CD4-positive, alpha-beta T cell treated with Interleukin-10 for 1 hour (primary cell): ENCODE measurements at places on chromosomes 5 and 9.

DNA sequence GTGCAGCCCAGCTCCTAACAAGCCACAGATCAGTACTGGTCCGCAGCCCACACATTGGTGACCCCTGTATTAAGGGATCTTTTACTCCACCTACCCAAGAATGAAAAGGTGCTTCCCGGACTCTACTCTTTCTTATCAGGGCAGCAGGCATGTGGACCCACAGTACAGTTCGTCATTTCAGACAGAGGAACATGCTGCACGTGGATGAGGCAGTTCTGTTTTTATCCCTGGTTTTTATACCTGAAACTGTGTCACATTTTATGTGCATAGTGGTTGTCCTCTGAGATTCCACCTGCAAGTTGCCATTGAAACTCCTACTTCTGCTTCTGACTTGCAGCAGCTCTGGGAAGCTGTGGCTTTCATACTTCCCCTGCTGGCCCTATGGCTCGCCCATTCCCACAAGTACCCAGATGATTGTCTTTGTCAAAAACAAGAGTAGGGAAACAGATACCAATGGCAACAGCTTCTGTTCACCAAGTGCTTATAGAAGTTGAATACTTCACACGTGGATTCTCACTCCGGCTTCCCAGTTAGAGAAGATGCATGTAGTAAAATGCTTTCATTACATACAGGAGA, 208.0 kb downstream of the TRIO start:
- DNase-seq, result no peak

GRCh38 chr5:141850244-141850768, 27.9 kb downstream of the PCDH1 start:
- DNase-seq, result peak; percentile 52

DNA sequence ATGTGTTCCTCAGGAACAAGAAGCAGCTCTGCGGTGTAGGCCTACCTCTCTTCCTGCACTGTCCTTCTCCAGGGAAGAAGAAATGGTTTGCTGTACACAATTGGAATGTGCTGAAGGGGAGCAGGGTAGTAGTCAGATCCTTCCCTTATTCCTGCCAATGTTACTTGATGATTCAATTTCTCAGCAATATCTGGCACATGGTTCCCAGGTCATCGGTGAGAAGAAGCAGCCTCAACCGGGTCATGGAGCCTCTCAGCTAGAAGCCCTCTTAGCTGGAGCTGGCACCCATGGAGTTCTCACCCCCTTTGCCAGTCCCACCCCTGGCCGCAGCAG, 36.9 kb downstream of the ACTBL2 start:
- DNase-seq, result no peak

- no peak for DNase-seq
These were observed 20.1 kb upstream of the SARDH start for GRCh38 chr9:133758228-133758627.

- DNase-seq, result no peak
These were observed 62.9 kb downstream of the GCNT1 start for GRCh38 chr9:76521906-76522305.

- DNase-seq, result peak; percentile 60
These were observed 5.9 kb upstream of the CFAP90 start for GRCh38 chr5:7856855-7857254.

DNA sequence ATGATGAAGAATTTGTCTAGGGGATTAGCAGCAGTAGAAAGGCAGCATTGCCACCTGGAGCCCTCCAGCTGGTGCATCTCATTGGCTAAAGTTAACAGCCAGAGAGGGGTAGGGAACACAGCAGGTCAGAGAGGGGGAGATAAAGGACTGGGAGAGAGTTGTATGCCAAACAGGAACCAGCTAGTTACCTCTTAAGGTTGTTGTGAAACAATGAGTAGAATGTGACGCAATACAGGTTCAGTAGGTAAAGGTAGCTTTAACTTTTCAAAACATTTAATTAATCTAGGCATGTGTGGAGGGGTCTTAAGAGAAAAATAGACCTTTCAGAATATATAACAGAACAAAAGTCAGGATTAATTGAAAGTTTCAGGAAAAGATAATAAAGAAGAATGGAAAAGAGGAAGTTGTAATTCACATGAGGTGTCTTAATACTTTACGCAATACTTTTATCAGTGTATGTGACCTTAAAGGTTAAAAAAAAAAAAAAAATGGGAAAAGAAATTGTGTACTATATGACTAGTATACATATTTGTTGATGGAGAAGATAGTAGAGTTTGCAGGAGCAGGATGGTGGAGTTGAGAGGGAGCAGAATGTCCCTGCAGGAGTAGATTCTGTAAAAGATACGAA, 14.3 kb downstream of the FBXO38 start:
- DNase-seq, result no peak

DNA sequence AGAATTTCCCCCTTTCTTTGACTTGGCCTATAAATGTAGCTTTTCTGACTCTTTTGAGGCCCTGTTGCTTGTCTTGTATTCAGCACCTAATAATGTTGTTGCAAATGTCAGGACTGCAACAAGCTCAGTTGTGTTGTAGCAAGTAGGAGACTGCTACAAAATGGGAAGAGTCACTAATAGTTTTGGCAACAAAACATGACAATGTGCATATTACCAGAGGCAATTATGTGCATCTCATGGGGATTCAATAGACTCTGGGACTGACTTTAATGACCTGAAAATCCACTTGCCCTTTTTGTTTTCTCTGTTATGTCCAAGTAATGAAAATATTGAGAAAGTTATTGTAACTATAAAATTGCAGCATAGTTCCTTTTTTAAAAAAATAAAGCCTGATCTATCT, 368.4 kb downstream of the OSTF1 start:
- no peak for DNase-seq

DNA sequence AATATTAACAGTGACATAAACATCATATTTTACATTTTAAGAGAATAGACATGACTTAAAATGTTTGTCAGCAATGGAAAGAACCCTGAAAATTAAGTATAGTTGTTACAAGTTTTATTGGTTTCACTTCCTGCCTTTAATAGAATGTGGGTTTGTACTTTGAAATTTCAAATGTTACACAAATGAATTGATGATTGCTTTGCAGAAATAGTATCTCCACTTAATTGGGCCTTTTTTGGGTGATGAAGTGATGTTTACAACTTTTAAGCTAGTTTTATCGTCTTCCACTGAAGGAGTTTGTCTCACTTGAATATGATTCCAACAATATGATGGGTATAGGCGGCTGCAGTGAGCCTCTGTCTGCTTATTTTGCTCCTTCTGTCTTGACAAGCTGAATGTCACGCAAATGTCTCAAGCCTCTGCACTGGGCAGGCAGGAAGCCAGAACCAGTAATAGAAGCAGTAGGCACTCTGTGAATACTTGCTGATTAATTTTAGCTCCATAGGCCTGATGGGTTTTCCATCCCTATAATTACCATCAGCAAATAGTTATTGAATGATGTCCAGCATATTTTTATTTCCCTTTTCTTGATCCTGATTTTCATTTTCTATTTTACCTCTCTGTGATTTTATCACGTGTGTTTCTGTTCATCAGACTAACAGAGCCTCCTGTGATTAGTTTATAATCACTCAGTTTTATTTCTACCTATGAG, 10.6 kb upstream of the NR3C1 start:
- no peak for DNase-seq

DNA sequence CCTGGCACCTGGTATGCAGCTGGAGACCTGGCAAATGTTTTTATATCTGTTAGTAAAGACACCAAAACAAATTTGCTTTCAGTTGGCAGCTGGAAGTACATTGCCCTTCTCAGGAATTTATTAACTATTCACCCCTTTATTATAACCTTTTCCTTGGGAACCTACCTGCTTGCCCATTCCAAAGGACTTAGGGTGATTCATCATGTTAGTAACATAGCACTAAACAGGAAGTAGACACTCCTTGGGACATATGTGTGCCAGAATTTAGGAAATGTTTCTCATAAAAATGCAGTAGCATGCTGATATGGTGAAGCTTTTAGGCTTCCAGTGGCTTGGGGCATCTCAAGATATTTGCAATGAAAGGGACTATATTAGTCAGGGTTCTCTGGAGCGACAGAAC, 184.2 kb downstream of the DMAC1 start:
- no peak for DNase-seq

- no peak for DNase-seq
These were observed 677 bp upstream of the ZNF79 start for GRCh38 chr9:127423476-127423933.

- DNase-seq, result no peak
These were observed 483.7 kb downstream of the RAB3C start for GRCh38 chr5:59066367-59067163.

DNA sequence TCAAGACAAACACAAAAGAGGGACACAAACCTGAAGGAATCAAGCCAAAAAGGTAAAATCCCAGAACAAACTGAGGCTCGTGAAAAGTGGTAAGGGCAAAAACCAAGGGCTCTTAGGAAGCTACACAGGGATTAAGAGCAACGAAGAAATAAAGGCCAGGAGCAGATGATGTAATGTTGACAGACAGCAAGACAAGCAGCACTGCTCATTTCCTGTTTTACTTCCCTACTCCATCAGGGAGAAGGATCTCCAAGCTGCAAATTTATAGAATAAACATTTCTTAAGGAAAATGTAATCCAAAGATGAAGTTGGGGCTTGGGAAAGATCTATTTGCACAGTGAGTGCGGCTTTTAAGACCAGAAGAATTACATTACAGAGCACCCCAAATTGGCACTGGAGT, 182.3 kb upstream of the MAP1B start:
- DNase-seq, result no peak

DNA sequence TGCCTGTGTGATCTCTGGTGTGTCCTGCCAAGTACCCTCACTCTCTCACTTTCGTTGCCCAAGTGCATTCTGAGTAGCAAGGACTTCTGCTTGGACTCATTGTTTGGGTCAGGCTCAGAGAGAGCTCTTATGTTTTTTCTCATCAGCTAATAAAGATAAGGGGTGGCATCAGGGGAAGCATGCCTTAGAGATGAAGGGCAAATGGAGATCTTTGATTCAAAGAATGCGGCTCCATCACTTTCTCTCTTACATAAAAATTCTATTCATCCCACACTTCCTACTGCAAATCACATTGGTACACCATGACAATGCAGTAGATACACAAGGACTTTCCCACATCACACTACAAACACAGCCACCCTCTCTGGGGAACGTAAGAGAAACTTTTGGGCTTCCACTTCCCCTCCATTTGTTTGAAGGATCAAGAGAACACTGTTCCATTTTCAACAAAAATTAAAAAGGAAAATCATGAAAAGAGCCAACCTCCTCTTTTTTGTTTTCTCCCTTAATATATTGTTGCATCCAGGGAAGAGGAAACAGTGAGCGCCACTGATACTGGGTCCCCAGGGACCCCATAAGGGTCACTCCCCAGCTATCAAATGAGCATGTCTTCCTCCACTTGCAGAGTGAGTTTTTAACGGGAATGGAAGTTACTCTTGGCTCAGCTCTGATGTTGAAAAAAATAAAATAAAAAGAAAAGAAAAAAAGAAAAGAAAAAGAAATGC, 73.0 kb downstream of the ZNF366 start:
- no peak for DNase-seq

- no peak for DNase-seq
These were observed 583.1 kb downstream of the CCDC171 start for GRCh38 chr9:16135968-16136367.

DNA sequence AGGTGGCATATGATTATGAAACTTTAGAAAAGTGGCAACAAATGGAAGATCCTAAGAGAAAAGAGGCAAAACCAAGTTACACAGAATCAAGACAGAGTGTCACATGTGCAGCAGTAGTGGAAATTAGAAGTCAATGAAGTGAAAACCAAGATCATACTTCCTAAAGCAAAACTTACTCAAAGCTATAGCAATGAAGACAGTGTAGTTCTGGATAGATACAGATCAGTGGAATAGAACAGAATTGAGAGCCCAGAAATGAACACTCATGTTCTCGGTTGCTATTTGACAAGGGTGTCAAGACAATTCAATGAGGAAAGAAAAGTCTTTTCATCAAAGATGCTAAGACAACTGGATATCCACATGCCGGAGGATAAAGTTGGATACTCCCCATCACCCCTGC, 43.5 kb downstream of the NAA35 start:
- DNase-seq, result no peak

DNA sequence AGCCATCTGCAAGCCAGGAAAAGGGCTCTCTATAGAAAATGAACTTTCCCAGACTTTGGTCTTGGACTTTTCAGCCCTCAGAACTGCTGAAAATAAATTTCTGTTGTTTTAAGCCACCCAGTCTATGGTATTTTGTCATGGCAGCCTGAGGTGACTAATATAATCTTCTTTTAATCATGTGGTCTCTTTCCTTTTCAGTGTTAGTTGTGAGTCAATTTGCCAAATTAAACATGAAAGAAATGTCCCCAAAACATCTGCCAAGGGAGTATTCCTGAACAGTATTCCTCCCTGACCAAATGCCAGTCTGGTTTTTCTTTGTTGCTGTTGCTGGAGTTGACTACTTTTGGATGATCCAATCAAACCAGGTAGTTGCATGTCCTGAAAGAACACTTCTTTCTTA, 4.7 kb upstream of the YTHDC2 start:
- DNase-seq, result no peak

- no peak for DNase-seq
These were observed 201.3 kb downstream of the HINT1 start for GRCh38 chr5:130963798-130964197.

DNA sequence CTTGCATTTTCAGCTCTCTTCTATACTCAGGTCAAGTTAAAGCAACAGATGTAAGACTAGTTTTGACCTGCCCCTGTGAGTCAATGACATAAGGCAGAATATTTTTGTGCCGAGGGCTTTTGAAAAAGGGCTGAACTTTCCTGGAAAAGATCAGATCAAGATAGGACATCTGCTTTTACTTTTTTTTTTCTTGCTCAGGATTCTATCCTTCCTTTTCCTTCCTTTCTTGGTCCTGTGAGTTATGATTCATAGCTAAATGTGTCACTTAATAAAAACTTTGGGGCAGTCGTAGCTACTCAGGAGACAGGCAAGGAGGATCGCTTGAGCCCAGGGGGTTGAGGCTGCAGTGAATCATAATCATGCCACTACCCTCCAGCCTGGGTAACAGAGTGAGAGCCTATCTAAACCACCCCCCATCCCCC, 84.3 kb upstream of the BRINP1 start:
- no peak for DNase-seq

DNA sequence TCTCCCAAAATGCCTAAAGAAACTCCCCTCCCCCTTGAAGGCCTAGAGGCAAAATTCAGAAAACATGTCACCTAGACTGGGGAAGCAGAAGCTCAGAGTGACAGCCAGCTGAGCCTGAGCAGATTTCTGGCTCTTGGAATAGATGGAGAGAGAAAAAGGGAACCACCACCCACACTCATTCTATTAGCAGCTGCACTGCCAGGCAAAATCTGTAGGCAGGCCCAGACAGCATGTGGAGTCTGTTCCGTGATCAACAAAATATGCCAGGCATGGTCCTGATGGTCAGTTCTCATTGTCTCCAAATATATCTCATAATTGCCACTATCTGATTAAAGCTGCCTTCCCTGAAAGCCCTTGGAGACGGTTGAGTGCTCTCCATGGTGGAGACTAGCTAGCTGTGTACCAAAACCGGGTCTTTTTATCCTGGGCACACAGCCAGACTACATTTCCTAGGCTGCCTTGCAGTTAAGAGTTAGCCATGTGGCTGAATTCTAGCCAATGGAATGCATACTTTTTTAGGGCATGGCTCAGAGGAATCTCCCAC, 131.7 kb upstream of the GPR151 start:
- DNase-seq, result no peak

- DNase-seq, result no peak
These were observed at the start of gene PRUNE2 for GRCh38 chr9:76905791-76906646. Gene PRUNE2 (minus strand): TSS chr9:76906114. CDS start chr9:76905963, 151 bp downstream.
